Amniotic stem cell (primary cell): ENCODE measurements at places on chromosomes 6 and 20.
A peak's percentile ranks its signal among the peaks of the same experiment; 100 is the strongest.

DNA sequence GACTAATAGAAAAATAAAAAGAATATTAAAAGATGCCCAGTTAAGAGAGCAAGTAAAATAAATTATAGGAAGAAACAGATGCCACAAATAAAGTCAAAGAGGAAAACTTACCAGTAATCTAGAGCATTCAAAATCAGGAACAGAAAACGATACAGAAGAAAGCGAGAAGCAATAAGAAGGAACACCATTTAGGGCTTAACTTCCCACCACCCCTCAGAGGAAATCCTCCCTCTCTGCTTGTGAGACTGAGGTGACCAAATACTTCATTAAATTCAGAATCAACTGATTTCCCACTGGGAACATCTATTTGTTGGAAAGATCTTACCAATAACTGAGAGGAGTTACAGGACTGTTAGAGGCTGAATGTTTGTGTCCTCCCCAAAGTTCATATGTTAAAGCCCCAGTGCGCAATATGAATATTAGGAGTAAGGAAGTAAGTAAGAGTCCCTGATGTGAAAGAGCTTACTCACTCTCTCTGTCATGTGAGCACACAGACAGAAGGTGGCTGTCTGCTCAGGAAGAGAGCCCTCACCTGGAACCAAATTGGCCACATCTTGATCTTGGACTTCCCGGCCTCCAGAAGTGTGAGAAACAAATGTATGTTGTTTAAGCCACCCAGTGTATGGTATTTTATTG is 19.5 kb downstream of the KATNA1 start:
- no peak for DNase-seq

GRCh38 chr6:67102743-67103142 is 1395.7 kb upstream of the EYS start:
- no peak for DNase-seq

DNA sequence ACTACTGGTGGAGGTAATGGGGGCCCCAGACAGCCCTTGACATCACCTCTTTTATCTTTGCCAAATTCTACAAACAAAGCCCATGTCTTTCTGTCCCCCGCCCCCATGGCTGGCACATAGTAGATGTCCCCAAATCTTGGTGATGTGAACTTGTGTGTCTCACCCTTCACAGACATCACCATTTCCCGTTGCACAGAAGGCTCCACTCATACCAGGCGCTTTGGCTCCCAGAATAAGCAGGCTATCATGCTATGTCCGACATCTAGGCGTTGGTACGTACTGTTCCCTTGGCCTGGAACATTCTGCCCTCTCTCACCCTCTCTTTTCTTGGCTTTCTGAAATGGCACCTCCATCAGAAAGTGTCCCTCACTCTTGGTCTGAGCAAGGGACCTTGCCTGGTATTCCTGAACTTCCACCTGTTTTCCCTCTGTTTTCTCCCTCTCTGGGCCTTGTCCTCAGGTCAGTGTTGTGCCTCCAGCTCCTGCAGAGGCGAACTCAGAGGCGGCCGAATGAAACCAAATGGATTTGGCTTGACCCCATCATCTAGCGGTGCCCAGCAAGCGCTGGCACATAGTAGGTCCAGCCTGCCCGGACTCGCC is 968 bp upstream of the CCN5 start:
- DNase-seq: no peak

DNA sequence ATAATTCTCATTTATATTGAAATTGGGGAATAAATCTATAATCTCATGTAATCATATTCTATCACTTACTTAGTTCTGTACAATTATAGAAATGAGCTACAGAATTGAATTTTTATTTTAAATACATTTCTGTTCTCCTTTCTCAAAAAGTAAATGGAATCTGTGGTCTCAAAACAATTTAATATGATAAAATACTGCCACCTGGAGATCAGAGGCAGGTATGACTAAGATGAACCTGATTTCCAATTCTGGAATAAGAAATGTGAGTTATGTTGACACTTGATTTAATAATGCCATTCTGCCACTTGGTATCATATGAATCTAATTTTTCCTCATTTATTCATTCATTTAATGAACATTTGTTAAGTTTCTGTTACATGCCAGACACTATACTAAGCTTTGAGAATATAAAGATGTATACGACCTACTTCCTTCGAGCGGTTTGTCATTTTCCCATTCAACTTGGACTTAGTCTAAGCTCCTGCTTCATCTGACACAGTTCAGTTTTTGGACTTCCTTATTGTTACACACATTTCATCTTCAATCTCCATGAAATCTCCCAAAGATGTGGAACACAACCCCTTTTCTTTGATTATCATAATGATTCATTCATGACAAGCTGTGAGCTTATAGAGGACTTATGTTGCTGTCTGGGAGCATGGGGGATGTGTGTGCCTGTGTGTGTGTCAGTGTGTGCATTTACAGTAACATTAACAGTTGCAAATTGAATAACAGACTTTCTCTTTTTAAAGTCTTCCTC is 7.5 kb upstream of the CCDC28A start:
- DNase-seq: peak; percentile 10

DNA sequence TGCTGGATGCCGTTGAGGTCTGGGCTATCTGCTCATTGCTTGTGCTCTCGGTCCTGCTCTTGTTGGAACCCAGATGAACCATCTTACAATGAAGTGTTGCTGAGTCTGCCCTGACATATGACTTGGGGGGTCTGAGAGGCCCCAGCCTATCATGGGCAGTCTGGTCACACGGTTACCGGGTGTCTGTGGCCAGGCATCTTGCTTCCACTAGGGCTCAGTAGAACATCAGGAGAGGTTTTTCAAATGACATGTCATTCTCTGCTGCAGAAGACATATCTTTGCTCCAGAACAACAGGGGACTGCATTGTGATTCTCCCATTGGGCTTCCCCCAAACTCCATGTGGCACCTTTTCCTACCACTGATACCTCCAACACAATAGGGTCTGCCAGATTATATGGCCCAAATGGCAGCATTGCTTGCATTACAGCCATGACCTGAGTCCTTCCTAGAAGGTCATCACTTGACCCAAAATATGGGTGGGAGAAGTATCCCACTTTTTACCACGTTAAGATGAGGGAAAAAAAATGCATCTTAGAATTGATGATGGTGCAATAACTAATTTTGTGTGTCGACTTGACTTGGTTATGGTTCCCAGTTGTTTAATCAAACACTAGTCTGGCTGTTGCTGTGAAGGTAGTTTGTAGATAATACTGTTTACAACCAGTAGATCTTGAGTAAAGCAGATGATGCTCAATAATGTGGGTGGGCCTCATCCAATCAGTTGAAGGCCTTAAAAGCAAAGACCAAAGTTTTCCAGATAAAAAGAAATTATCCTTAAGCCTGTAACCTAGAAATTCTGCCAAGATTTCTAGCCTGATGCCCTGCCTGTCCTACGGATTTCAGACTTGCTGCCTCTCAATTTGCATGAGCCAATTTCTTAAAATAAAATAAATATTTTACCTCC is 241.0 kb downstream of the QKI start:
- no peak for DNase-seq

DNA sequence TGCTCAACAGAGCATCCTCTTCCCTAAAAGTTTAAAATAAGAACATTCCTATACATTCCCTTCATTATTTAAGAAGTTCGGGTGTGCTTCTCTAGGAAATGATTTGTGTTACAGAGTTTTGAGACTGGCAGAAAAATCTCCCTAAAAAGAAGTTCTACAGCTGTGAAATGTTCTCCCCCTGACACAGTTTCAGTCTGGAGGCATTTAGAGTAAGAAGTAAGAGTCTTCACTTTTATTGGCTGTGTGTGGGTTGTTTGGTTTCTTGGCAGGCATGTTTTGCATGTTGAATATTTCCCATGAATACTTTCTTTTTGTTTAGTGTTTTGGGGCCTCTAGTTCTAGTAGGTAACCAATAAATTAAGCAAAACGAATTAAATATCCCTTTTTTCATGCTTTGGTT is 195.9 kb downstream of the TENT5A start:
- DNase-seq: no peak

DNA sequence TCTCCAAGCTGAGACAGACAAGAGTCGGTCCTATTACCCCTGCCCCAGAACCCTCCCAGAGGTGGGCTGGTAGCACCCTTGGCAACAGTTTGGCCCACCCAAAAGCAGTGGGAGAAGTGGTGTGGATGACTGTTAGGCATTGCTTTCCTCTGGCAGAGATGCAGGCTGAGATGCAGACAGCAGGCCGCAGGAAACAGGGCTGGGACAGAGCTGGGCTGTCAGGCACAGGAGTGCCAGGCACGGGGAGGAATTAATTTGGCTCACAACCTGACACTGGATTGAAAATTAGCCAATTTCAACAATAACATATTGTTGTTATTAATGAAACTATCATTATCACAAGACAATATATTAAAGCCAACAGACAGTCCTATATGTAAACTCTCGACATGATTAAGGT is 15.7 kb upstream of the SIRT5 start:
- no peak for DNase-seq

GRCh38 chr6:26295691-26296555 is 69.1 kb upstream of the BTN3A2 start:
- DNase-seq: peak; percentile 66

DNA sequence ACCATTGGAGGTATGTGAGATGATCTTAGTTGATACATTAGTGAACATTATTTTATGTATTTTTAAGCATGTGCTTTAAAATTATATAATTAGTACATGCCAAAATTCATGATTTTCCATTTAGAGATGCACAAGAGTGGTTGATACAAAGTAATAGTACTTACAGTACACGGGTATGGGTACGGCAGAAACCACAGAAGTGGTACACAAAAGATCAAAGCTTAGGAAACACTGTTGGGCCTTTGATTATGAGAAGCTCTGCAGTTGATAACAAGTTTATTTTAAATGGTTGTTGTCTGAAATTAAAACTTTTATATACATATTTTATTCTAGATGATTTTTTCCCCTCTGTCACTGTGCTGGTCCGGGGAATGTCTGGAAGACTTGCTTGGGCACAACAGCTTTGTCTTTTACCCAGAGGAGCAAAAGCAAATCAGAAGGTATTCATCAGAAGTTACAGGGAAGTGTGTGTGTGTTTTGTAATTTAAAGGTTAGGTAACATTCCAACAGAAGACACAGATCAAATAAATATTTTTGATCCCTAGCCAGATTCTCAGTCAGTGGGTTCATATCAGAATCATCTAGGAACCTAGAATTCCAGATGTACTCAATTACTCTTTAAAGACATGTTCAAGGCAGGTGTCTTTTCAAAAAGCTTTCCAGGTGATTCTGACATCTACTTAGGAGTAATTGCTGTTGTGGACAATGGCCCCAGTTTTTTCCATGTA is 32.5 kb upstream of the ADIG start:
- DNase-seq: no peak

GRCh38 chr20:732727-733126 is 35.6 kb downstream of the SLC52A3 start:
- no peak for DNase-seq
